Amygdala (tissue), 56 donors: ENCODE measurements at places on chromosomes 6 and 20.

DNA sequence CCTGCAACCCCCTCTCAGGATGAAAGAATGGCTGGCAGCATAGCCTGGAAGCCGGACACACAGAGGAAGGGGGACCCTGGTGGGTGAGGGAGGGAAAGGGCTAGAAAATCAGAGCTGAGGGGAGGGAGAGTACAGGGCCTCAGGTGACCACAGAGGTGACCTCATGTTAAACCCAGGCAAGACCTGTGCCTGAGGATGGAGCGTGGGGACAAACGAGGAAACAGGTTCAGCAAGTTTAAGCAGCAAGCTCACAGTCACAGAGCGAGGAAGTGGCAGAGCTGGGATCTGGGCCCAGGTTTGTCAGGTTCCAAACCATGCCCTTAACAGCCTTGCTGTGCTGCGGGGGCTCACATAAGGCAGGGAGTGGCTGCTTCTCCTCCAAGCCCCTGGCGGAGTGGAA, 4.0 kb upstream of the BPI start:
- DNase-seq: no peak

DNA sequence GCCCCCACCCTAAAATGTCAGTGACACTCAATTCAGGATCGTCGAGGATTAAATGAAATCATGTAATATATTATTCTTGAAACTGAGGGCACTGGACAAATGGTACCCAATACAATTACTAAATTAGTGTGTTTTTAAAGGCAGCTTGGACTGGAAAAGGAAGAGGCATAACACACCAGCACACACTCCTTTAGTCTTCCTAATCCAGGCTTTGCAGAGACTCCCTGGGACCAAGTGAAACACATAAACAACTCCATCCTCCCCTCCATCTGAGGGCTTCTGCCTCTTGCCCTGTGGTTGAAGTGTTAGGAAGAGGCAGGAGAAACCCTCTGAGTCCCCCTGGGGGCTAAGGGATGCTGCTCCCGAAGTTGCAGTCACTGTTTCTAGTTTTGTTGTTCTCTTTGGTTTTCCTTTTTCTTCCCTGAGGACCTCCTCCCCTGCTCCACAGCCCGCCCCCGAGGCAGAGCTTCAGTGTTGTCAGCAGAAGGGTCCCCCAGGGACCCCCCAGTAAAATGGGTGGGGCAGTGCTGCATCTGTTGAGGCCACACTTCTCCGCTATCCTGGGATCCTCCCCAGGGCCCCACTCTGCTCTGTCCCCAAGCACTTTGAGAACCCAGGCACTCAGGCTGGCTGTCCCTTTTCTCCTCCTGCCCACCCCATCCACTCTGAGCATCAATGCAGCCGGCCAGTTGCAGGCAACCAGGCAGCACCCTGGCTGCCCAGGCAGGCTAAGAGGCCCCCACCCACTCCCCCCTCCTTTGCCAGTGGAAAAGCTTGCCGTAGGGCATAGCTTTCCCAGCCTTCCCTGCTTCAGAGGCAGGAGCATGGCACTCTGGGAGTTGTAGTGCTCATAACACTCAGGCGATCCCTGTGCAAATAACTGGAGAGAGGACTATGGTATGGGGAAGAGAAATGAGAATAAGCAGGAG, 5.9 kb downstream of the TMEM63B start:
- DNase-seq: peak; percentile 13

- no peak for DNase-seq
Measured at GRCh38 chr6:105091140-105091829, 88.5 kb downstream of the POPDC3 start.

DNA sequence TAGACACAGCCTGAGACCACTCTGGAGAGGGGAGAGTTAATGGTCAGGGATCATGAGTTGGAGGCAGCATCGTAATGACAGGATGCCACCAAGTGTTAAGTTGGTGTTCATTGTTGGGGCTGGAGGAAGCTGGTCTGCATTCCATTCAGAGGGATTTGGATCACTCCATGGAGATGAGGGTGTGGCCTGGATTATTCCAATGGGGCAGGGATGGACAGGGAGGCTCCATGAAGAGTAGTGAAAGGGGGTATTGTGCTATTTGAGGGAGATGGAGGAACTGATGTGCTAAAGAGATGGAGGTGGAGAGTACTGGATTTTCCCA, 1.1 kb downstream of the SAPCD1 start:
- DNase-seq: no peak

GRCh38 chr6:150491131-150491810, 108.4 kb upstream of the PLEKHG1 start:
- DNase-seq: no peak

- DNase-seq: no peak
Measured at GRCh38 chr20:62638055-62638570, 4.2 kb upstream of the SLCO4A1 start.

DNA sequence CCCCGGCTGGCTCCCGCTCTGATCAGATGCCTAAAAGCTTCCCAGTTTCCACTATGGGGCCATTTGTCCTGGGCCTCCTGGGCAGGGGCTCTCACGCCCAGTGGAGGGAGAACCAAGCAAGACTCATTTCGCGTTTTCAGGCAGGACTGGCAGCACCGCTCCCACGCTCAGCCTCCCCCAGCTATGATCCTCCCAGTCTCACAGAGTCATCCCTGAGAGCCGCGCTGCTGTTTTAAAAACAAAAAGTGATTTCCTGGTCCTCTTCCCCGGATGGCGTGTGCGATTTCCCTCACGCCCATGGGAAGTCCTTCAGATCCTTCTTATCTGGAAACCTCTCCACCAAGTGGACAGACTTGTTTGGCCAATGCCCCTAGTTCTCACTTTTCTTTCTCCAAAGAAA, at the start of gene ADGRF5:
ADGRF5 (minus strand) TSS at position 208 of the 400 bp plus-strand sequence. CDS start 15,176 bp downstream, outside the sequence.
- DNase-seq: no peak

DNA sequence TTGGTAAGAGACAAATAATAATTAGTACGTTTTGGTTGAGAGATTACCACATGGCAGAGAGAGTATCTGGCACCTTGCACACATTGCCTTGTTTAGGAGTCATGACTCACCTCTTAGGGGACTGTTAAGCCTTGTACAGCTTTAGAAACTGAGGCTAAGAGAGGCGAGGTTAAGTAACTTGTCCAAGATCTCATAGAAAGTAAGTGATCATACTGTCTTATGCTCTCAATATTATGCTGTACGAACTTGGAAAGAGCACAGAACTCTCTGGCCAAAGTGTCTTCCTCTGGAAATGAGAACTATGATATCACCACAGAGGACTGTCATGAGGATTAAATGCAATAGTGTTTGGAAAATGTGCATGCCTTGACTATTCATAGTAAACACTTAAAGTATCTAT, 249.0 kb downstream of the UTRN start:
- DNase-seq: no peak

DNA sequence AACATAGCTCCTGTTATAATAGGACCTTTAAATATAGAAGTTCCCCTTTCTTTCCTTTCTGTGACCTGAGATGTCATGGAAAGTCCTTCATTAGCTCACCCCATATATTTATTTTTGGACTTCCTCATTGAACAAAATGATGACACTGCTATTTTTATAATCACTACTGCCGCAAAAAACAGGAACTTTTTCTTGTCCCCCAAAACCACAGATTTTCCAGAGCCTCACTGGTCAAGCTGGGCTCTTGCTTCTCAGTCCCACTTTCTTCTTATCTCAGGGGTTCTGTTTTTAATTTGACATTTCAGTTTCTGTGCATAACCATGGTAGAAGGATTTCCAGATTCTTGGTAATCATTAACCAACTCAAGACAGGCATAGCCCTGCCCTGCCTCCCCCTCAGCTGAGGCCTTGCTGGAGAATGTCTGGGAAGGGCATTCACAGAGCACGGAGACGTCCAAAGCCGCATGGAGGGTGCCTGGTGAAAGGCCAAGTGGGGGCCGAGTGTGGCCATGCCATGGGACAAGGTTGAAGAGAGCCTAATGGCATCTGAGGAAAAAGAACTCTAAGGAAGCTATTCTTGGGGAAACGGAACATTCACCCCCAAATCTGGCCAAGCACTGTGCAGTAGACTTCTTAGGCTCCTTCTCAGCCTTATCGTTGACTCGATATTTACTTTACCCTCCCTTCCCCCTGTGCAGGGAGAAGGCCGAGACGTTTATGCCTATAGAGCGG, 73.7 kb downstream of the EDN1 start:
- no peak for DNase-seq

GRCh38 chr6:39387785-39388184, 65.3 kb upstream of the KCNK16 start:
- no peak for DNase-seq

- no peak for DNase-seq
Measured at GRCh38 chr20:49326026-49326425, 48.2 kb upstream of the ZNFX1 start.

GRCh38 chr6:114989279-114989964, 646.6 kb upstream of the HS3ST5 start:
- no peak for DNase-seq

GRCh38 chr6:100266494-100267401, 198.0 kb downstream of the SIM1 start:
- DNase-seq: no peak

DNA sequence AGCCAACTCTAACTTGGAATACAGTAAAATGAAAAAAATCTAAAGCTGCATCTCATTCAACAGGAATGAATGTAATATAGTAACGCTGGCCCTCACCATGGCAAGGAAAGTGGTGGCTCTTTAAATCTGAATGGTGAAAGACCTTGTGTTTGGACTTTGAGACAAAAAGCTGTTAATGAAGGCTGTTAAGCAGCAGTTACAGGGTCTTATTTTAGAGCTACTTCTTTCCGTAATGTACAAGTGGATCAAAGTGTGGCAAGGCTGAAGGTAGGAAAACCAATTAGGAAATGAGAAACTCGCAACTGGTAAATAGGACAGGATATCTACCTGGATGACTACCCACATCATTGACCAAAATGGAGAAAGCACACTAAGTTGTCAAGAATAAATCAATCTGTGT, 11.6 kb upstream of the TRIM39 start:
- DNase-seq: no peak

DNA sequence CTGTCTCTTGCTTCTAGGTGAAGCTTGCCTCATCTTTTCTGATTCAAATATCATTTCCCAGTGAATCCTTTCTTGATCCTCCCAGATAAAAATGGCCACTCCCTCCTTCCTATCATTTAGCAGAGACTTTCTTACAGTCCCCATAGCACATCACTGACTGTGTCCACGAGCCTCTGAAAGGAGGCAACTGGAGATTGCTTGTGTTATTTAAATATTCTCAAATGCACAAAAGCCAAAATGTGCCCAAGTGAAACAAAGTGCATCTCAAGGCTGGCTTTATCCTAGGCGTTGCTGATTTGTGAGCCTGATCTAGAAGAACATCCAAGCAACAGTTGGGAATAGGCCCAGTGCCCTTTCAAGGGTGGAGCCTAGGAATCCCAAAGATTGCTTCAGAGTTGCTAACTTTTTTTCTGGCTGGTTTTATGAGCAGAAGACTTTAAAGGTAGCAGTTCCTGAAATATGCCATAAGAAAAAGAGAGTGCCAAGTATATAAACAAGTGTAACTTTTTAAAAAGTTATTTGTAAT, 393.6 kb downstream of the CD83 start:
- no peak for DNase-seq

DNA sequence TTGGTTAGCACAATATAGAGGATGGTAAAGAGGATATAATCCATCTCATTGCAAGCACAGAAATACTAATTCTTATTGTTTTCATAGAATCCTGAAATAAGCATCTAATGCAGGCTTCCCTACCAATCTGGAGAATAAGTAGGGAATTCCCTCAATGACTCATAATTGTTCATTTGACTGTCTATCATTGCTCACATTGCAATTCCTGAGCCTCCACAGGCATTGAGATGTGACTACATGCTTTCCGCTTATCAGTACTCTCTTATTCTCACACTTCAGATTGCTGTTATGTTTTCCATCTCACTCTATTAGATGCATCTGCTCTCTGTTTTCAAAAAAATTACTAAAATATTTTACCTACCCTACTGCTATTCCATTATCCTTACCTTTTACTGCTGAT, 216.2 kb upstream of the PRSS16 start:
- no peak for DNase-seq

GRCh38 chr6:4675121-4675520, 101.1 kb upstream of the CDYL start:
- no peak for DNase-seq

DNA sequence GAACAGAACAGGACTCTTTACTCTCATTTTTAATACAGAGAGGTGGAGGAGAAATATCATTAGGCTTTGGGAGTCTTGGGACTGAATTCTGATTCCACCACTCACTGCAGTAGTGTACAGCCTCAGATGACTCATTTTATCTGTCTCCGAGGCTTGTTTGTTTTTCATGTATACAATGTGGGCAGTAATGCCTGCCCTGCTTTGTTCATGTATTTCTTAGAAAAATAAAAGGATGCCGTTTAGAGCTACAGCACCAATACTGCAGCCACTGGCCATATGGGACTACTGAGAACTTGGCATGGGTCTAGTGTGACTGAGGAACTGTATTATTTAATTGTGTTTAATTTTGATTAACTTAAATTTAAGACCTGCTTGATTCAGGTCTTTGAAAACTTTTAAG, 41.2 kb upstream of the JAG1 start:
- no peak for DNase-seq

- no peak for DNase-seq
Measured at GRCh38 chr6:116029535-116029934, 31.2 kb downstream of the FRK start.

DNA sequence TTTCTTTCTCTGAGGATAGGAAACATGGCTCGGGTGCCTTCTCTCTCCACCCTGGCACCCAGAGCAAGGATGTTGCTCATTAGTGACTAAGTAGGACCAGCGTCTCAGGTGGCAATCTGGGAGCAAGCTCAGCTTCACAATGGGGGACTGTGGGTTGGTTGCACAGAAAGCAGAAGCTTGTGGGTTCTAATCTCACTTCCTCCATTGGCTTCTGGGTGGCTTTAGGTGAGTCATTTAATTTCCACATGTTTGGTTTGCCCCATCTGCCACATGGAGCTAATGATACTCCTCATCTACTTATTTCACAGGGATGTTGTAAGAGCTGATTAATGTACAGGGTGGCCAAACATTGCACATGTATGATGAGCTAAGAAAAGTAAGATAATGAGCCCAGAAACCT, 54.8 kb upstream of the AKIRIN2 start:
- peak; percentile 4 for DNase-seq
